Brain (organoid and tissue), 16 donors: ENCODE measurements at places on chromosomes 11 and 22.

DNA sequence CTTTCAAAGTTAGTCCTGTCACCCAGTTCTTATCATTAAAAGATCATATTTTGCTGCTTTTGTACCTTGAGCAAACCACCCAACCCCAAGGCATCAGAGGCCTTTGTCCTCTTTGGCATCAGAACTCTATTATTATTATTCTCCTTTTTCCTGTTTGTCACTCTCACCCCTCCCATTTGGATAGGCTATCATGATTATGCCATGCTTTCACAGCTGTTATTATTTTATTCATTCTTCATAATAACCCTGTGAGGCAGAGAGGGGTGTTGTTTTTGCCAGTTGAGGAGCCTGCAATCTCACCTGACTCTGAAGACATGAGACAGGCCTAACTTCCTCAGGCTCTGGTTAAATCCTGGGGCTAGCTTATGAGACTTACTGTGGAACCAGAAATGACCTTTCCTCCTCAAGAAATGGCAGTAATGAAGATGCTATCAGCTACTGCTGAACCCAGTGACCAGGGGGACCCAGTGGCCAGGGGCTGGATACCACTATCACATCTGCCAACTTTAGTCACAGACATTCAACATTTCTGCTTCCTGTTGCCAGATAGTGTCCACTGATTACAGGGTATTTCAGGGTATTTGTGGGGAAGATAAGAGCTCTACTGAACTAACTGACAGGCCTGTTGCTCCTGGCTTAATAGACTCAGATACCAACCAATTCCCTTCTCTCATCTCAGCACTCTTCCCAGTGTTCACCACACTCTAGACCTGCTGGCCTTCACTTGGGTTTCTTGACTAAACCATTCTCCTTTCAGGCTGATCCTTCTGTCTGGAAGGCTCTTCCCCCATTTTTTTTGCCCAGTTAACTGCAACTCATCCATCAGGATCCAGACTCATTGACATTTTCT lies 11.8 kb upstream of the SWAP70 start:
- no peak for DNase-seq

DNA sequence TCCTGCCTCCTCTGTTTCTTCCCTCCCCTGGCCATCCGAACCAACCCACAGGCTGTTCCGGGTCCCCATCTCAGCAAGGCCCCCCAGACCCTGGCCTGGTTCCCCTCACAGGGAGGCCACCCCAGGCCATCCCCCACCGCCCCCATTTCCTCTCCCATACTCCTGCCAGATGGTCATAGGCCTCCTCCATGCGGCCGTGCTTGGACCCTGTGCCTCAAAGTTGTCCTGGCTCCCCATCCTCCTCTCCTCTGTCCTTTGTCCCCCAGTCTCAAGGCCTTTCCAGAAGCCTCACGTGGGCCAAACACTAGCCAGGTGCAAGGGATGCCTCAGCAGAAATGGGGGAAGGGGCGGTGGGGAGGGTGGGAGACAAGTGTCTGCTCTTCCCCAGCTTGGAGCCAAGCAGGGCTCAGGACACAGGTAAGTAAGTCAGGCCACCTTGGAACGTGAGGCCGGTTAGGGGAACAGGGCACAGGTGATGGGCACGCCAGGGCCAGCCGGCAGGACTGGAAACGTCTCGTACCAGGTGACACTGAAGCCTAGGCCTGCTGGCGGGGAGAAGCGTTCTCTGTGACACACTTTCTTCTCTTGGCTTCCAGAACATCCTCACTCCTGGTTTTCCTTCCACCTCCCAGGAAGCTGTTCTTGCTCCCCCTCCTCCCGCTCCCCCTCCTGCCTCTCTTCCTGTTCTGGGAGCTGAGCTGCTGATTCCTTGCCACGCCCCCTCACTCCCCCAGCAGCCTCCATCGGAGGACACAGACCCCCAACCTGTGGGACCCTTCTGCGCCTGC lies 31.5 kb upstream of the SLC22A12 start:
- DNase-seq = peak; percentile 32

- no peak for DNase-seq
Measured at GRCh38 chr22:49365191-49365837, 462.4 kb downstream of the BRD1 start.

DNA sequence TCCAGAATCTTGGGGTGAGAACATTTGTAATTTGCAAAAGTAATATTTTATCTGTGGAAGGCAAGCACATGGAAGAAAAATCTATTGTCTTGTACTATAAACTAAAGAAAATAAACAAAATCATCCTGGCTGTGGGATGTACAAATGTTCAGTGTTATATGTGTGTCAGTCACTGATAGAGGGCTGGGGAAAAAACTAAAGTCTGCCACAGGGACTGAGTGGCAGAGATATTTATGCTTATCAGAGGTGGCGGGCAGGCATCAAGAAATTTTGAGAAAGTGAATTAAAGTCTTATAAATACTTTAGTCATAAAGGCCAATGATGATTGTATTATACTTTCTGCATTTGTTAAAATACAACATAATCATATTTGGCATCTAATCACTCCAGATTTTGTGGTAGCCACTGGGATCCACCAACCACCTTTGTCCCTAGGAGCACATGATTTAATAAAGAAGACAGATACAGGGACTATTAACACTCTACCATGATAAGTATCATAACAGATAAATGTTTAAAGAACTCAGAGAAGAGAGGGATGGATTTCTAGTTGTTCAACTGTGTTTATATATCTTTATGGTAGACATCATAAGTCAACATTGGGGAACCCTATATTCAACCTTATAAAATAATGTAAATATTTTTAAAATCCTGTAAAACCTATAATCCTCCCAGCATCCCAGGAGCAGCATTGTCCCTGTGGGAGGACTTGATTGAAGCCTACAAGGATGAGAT lies 2.6 kb upstream of the ENDOD1 start:
- no peak for DNase-seq

GRCh38 chr11:32279672-32280071 lies 155.7 kb downstream of the WT1 start:
- DNase-seq = no peak

DNA sequence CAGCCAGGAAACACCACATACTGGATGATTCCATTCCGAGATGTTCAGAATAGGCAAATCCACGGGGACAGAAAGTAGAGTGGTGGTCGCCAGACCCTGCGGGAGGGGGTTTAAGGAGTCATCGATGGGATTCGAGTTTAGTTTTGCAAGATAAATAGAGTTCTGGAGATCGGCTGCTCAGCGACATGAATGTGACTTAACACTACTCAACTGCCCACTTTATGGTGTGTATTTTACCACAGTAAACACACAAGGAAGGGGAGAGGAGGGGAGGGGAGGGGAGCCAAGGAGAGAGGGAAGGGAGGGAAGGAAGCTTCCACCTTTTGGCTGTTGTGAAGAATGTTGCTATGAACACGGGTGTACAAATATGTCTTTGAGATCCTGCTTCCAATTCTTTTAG lies 10.4 kb upstream of the ARHGAP8 start:
- DNase-seq = no peak

- no peak for DNase-seq
Measured at GRCh38 chr11:129425214-129425613, 49.6 kb downstream of the BARX2 start.

DNA sequence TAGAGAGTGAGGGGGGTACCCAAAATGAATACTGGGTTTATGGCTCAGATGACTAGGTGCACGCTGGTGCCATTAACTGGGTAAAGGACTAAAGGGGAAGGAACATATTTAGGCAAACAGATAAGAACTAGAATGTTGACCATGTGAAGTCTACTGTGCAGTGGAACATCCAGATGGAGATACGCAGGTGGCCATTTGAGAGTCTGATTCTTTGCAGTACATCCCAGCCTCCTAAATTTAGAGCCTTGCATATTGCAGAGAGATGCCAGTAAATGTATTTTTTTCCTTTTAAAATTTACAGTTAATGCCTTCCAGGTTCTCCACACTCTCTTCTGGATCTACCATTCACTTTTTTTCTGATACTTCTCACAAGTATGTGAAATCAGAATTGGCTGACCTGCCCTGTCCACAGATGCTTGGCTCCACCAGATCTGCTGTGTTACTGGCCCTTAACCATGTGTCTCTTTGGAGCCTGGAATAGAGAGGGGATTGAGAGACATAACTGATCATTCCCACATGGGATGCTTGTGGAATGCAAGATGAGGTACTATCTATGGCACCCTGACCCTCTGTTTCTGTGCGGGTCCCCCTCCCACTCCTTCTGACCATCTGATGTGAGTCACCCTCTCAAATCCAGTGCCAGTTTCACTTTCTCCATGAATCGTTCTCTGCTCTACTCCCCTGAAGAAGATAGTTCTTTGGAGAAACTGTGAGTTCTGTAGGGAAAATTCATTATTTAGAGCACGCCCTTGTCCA lies 77.0 kb upstream of the NCAM1 start:
- no peak for DNase-seq

DNA sequence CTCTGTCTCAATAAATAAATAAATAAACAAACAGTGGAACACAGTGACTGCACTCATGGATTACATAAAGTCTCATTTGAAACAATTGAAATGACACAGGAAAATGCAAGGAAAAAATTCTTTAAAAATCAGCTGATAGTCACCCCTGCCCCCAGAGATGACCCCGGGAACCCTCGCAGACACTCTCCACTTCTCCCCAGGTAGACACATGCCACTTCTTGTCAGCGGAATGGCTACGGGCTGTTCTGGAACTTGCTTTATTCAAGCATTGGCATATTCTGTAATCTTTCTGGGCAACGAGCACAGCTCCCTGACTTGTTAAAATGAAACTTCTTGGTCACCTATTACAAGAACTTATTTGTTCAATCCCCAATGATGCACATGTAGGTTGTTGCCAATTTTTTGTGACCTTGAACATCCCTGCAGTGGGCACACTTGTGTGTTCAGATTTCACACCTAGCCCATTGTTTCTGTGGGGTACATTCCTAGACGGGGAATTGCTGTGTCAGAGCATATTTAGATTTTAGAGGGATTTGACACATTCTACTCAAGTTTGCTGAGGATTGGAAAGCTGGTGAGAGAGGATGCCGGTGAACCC lies 32.8 kb downstream of the MYEOV start:
- DNase-seq = no peak

DNA sequence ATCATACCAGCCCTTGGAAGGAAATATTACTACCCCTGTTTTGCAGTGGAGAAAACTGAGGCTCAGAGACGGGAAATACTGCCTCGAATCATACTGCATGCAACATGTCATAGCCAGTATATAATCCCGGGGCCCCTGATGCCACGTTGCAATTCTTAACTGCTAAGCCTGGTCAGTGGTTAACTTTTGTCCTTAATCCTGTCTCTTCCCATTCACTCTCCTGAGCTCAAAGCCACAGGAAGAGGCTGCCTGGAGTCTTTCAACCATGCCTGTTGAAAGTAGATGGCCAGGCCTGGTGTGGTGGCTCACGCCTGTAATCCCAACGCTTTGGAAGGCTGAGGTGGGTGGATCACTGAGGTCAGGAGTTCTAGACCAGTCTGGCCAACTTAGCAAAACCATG lies 166.6 kb downstream of the MIAT start:
- DNase-seq = no peak

GRCh38 chr11:93694557-93694956 lies 33.1 kb downstream of the CEP295 start:
- DNase-seq = no peak

DNA sequence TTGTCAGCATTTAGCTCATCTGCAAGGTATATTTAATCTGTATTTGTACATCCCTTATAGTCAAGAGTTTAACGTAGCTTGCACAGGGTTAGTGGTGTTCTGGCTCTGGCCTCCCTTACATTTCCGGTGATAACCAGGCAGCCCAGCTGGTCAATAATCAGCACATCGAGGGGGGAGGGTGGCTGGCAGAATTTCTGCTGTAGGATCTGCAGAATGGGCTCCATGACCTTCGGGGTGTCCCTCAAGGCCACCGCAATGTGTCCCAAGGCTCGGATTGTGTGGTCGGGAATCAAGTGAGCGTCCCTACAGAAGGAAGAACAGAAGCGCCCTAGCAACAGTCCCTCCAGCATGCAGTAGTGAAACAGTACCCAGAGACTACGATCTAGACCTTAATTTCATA lies 25.1 kb downstream of the SERPIND1 start:
- no peak for DNase-seq

DNA sequence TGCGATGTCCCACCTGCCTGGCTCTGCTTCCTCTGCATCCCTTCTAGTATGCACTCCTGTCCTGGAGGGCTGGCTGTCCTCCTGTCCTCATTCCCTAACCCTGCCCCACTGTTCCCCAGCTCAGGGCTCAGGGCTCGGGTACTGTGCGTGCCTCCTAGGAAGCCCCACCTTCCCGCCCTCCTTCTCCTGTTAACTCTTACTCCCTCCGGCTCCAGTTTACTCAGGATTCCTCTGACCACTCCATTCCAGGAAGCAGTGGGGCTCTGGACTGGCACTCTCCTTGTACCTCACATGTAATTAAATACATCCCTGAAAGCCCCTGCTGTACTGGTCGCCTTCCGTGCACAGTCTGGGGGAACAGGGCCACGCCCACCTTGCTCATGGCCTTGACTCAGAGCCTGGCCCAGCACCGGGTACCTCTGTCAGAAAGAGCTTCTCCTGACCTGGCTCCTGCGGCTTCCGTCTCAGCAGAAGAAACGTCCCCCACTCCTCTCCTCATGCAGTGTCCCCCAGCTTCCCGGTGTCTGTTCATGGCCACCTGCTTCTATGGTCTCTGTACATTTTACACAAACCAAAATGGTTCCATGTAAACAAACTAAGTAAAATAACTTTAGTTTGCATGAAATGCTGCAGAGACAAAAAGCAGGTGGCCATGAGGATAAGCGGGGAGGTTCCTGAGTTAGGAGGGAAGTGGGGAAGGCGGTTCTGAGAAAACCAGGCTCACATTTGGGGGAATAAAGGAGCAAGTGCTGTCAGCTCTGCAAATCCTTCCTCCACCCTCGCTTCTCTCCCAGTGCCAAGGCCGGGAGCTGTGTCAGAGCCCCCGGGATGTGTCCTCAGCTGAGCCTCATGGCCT lies 445.9 kb downstream of the BRD1 start:
- DNase-seq = no peak

GRCh38 chr22:43313890-43314474 lies 29.2 kb downstream of the SCUBE1 start:
- no peak for DNase-seq

DNA sequence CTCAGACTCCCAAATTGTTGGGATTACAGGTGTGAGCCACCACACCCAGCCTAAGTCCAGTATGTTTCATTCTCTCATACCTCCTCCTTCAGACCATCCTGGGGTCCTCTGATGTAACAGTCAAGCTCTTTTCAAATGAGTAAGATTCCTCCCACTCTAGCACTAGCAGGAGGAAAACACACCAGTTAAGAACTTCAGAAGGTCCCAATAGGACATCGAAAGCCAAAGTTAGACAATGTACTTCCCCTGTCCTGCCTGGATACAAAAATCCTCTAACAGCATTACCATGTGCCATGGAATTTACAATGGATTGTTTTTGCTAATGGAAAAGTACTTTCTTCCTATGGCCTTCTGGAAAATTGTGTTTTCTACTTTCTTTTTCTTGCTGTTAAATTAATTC lies 67.1 kb downstream of the CCDC34 start:
- DNase-seq = no peak

- DNase-seq = no peak
Measured at GRCh38 chr11:19959210-19959609, 201.1 kb downstream of the DBX1 start.
